ENCODE measurements at places on chromosomes 1 and 21.

DNA sequence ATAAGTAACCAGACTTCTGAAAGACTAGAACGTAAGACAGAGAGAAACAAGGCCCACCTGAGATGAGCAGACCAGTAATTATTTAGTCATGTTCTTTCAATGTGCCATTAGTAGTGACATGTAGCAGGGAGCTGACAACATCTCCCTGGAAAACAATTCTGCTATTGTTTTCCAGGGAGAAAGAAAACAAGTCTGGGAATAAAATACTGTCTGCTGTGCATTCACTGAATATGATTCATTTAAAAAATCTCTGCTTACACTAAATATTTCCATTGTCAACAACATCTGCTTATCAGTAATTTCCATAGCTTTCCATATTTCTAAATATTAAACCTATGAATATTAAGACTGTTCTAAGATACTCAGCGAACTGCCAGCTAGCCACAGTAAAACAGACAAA lies 80.0 kb downstream of the VCAM1 start:
- DNase-seq, result no peak

GRCh38 chr1:119721896-119722295 lies 10.2 kb downstream of the PHGDH start:
- no peak for DNase-seq

DNA sequence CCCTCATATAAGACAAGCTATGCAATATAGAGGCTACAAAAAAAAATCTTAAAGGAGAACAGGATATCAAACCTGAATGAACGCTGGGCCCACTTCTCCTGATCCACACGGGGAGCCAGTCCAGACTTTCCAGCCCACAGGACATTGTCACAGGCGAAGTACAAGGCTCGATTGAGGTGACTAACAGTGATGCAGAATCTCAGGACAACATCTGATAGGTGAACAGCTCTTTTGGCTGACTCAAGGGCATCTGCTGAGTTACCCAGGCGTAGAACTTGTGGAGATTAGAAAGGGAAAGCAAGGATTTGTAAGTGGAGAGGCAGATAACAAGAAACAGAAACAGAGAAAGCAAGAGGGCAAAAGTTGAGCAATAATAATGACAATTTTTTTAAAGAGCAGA lies 1.8 kb downstream of the PEX11B start:
- no peak for DNase-seq

DNA sequence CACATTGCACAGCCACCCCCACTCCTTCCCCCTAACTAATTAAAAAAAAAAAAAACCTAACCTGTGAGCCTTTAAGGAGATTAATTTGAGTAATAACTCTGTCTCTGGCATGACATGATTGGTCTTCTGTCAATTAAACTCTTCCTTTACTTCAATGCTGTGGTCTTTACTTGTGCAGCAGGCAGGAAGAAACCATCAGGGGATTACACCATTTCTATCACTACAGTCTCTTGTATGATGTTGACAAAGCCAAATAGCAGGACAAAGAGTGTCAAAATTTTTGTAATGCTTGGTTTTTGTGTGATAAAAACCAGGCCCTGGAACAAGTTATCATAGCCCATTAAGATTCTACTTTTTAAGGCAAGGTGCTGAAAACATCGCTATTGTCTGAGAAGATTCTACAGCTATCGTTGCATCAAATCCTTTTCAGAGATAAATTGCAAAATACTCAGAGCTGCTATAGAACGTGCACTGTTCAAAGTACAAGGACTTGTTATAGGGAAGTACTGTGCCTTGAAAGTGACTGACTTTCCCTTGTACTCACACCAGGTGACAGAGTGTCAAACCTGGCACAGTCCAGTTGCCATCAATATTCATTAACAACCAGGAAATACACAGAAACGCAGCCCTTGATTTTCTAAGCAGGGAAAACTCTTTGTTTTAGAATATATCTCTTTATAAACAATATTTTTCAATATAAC lies 37.7 kb downstream of the LHX9 start:
- no peak for DNase-seq

GRCh38 chr1:180397175-180397574 lies 105.2 kb downstream of the ACBD6 start:
- DNase-seq, result no peak

- no peak for DNase-seq
Measured at GRCh38 chr21:36847189-36847588, 119.3 kb downstream of the HLCS start.

DNA sequence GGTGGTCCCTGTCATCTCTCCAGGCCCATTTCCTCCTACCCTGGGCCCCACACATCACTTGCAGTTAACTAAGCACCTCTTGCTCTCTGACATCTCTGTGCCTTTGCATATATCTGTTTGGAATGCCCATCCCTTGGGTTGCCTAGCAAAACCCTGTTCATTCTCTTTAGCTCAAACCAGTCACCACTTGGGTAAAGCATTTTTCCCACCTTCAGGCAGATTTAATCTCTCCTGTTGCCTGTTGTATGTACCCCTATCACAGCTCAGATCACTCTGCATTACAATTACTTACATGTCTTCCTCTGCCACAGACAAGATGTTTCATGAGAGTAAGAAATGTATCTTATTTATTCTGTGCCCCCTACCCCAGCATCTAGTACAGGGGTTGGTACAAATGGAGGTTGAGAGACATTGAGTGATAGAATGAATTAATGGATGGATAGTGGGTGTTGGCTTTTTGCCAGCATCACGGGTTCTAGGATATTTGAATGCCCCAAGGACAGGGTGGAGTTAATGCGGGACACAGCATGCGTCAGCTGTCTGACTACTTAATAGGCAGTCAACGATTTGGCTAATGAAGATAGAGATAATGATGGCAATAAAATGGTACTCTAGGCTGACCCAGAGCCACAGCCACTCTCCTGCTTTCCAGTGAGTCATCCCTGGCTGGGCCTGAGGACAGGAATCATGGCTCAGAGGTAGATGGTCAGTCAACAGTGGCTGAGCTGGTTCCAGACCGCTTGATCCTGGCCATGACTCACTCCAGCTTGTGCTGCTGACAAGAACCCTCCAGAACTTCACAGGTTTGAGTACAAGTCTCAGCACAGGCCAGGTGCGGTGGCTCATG lies 6.5 kb downstream of the NR0B2 start:
- DNase-seq, result no peak

DNA sequence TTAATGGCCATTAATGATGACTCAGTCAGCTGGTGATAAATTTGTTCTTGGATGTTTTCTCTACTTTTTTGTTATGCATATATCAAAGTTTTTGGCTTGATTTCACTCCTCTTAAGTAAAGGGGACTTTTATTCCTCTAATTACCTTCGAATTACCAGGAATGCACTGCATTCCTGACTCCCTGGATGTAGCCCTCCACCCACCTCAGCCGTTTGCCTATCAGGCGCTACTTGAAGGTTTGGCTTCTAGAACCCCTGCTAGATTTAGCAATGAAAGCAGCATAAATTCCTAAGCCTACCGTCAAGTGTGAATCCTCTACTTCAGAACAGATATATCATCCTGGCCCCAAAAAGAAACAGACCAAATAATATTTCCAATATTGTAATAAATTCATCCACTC lies 387.8 kb upstream of the ADGRL2 start:
- DNase-seq, result no peak

DNA sequence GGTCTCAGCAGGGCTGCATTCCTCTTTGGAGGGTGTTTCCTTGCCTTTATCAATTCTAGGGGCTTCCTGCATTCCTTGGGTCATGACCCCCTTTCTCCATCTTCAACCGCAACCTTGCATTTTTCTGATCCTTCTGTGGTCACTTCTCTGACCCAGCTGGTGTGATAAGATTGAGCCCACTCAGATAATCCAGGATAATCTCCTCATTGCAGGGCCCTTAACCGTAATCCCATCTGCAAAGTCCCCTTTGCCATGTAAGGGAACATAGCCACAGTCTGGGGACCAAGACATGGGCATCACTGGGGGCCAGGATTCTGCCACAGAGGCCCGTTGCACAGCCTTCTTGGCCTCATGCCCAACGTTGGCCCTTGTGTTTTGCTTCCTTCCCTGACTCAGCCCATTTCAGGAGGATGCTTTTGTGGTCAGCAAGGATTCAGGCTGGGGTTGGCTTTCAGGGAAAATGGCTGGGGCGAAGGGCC lies 35.0 kb upstream of the IL19 start:
- DNase-seq, result no peak

DNA sequence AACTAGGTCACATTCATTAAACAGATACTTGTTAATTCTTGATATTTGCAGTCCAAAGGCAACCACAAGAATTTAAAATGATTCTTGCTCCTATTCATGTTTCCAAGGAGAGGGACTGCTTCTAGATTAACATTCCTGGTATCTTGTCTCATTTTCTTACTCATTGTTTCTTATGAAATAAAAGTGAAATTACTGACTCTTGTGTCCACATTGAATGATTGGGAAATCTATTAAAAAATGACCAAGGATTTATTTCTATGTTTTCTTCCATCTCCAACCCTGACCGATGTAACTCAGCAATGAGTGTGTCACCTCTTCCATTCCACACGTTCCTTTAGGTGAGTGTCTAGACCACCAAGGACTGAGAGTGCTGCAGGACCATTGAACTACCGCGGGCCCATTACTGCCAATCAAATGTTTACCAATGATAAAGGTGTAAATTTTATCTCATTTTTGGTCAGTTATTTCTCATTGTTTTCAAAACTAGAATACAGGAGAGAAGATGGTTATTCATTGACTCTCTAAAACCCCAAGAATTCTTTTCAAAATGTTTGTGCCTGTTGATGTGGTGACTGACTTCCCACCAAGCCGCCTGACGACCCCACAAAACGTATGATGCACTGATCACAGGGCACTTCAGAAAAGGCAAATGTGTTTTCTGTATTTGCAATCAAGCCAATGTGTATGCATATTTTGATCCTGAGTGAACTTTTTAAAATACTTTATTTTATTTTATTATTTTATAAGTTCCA lies 414.6 kb upstream of the PTBP2 start:
- no peak for DNase-seq

- no peak for DNase-seq
Measured at GRCh38 chr1:189496768-189497167, 980.9 kb downstream of the BRINP3 start.

DNA sequence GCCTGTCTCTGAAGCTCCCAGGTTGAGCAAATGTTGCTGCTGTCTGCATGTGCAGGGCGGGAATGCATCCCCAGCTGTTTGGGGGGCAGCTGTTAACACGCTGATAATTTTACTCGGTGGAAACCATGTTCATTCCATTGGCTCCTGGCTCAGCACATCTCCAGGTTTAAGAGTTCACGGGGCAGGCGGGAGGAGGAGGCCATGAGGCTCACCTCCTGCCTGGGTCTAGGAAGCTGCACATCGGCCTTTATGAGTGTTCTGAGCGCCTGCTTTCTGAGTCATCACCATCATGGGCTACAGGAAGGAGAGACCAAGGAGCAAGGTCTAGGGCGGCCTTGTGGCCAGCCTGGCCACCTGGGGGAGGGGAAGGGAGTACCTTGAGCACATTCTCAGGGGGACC lies 29.7 kb downstream of the AJAP1 start:
- DNase-seq, result no peak

DNA sequence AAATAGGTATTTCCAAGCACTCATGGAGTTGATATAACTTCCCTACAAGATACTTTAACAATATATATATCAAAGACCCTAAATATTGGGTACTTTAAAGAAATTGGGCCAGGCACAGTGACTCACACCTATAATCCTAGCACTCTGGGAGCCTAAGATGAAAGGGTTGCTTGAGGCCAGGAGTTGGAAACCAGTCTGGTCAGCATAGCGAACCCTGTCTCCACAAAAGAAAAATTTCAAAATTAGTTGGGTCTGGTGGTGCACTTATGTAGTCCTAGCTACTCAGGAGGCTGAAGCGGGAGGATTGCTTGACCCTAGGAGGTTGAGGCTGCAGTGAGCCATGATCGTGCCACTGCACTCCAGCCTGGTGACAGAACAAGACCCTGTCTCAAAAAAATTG lies 393.9 kb upstream of the DEPDC1 start:
- no peak for DNase-seq

GRCh38 chr1:243751506-243751905 lies 98.5 kb downstream of the AKT3 start:
- DNase-seq, result no peak

- peak; percentile 43 for DNase-seq
Measured at GRCh38 chr21:37904856-37905255, 11.4 kb downstream of the KCNJ6 start.

DNA sequence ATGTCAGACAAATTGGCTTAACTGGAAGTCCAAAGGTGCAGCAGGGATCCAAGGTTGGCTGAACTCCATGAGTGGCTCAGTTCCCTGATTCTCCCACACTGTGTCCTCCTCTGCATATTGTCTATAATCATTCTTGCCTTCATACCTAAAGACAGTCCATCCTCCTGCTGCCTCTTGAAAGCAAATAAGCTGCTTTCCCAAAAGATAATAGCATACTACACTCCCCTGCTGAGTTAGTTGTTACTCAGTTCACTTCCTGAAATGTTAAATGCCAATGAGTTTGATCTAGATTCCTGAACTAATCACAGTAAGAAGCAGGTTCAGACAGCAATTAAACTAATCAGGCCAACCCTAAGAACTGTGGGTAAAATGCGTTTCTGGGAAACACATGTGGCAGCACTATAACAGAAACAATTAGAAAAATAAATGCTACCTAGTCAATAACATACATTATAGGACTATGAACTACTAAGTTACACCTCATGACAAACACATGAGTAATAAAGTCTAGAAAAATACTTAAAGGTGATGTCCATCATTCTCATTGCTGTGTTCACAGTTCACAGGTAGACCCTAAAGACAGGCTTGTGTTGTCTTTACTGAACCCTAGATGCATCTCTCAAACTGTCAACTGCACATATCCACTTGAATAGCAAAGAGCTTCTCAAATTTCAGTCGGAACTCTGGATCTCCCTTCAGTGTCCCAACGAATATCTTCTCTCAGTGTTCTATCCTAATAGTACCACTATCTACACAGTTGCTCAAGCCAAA lies 50.8 kb upstream of the BOLA1 start:
- DNase-seq, result no peak

- no peak for DNase-seq
Measured at GRCh38 chr1:106700211-106700610, 356.3 kb upstream of the PRMT6 start.

- DNase-seq, result no peak
Measured at GRCh38 chr1:156379420-156380165, 10.6 kb downstream of the RHBG start.

GRCh38 chr1:174040387-174040786 lies 18.2 kb upstream of the RC3H1 start:
- peak; percentile 20 for DNase-seq

DNA sequence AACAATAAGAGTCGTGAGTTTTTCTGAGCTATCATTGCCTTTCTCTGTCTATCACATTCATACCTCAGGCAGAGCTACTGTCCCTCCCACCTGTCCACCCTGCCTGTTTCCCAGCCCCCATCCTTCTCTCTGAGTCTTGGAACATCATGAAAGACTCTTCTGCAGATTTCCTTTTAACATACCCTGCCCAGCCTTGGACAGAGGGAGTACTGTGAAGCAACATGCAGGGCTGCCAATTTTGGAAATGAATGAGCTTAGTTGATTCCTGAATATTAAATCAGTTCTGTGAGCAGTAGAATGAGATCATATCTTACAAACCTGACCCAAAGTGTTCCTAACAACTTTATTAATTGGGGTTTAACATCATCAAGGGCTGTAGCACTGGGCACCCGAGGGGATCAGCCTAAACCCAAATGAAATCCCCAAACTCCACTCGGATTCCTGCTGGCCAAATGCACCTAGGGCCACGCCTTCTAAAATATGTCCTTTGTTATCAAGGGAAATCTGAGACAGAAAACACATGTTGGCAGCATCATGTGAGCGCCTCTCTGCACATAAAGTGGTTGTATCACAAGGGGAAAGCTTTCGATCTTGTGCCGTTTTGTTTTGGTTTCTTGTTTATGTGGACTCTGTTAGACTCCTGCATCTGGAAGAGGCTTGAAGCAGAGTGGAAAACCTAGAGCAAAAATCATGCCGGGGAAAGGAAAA lies 357.6 kb downstream of the KIF26B start:
- peak; percentile 67 for DNase-seq

GRCh38 chr1:246631426-246631825 lies 65.2 kb downstream of the CNST start:
- no peak for DNase-seq
